Right kidney (tissue), 9 donors: ENCODE measurements at places on chromosomes 1 and 21.

DNA sequence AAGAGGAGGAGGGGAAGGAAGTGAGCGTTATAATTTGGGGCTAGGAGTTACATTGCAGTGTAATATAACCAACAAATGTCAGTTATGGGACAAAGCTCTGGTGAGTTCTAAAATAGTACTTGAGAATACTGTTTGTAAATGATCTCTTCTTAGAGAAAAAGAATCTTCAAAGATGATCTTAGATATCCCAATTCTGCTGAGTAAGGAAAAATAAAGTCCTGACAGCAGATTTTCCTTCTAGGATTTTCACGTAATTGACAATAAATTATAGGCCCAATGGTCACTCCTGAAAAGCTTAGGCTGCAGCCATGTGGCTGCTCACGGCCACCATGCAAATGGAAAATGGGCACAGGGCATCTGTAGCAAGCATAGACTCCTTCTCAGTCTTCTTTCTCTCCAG is 241.6 kb downstream of the SIPA1L2 start:
- DNase-seq: no peak

DNA sequence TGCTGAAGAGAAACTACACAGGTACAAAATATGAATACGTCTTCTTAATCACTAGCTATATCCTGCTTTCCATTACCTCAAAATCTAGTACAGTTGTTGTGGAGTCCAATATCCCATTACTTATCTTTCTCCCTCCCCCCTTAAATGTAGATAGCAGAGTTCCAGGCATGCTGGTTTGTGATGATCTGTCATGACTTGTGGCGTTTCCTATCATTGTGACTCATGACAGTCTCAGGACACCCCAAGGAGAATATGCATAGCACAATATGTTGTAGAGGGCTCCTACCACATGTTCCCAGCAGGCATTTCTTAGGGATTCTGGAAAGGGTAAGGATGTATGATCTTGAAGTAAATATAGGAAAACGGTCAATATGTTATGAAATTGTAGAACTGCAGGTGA is 206.9 kb downstream of the USH2A start:
- DNase-seq: no peak

- no peak for DNase-seq
These were observed 96.0 kb downstream of the PGBD5 start for GRCh38 chr1:230330157-230330556.

- no peak for DNase-seq
These were observed 64.0 kb downstream of the SIK1 start for GRCh38 chr21:43362915-43363314.

DNA sequence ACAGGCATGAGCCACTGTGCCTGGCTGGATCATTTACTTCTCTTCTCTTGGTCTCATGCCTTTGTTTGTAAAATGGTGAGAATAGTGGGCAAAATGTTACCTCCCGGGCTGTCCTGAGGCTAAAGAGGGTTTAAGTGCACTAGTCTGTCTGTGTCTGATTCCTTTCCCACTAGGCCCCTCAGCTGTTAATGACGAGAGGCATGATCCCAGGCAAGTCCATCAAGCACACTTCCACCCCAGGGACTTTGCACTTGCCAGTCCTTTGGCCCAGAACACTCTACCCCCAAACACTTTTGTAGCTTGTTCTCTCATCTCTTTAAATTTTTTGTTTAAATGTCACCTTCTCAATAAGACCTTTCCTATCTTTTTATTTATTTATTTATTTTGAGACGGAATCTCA is 13.8 kb upstream of the EPB41 start:
- no peak for DNase-seq

DNA sequence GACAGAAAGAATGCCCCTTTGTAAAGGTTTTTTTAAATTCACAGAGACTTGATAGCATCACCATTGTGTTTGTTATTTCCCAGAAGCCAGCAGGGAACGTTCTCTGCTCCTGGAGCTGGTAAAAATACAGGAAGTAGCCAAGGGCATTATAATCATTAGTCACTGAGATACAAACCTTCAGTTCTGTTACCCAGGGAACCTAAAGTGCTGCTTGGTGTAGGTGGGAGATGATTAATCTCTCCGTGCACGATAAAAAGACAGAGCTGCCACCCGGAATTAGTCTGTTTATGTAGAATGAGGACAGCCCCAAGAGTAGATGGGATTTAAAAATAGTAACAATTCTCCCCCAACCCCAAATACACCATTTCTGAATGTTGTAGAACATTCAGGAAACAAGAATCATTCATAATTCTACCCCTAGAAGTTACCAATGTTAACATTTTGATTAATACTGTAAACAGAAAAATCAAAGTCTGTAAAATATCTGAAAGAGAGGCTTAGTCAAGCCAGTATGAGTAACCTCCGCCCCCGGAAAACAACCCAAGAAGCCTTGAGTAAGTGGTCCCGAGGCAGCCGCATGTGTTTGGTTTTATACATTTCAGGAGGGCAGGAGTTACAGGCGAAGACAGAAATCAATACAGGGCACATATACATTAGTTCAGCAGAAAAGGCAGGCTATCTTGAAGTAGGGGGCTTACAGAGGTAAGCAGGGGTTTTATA is 45.3 kb upstream of the CTBS start:
- DNase-seq: no peak

DNA sequence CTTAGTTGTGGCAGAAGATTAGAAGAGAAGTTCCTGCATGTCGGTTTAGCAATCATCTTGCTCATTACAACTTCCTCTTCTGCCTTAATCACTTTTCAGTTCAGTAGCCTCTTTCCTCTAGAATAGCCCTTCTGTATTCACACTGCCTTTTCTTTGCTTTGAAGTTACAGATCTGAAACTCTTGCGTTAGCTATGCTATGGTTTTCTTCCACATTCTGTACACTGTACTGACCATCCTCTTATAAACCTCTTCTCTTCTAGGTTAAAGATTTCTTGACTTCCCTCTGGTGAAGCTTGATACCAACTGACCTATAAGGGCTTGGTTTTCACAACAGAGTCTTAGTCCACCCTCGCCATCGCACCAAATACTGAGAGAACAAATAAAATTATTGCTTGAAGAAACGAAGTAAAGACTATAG is 35.0 kb downstream of the C21orf91 start:
- no peak for DNase-seq

DNA sequence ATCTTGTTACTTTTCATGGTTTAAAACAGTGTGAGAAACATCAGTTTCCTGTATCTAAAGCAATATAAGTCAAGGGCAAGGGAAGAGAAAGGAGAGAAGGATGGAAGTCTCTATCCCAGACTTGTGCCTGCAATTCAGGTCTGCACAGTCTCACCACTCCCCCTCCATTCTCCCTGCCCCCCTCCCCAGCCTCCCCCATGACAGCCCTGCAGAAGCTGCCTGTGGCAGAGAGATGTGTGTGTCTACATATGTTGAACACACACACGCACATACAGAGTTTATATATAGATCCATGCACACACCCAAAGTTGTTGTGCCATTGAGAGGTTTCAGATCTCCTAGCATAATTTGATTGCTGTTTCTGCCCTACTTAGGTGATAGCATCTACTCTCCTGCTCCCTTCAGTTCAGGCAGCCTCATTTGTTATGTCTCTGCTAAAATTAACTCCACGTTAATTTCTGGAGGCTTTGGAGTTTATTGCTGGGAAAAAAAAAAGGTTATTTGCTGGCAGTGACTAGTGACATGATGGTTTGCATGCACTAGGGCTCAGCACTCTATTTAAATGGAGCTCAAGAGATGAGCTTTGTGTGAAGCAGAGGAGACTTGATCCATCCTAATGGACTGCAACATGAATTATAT is 124.9 kb upstream of the SMYD2 start:
- peak; percentile 7 for DNase-seq

- DNase-seq: no peak
These were observed 602 bp upstream of the MED18 start for GRCh38 chr1:28328228-28328648.

GRCh38 chr1:10379101-10379620 is 19.7 kb upstream of the PGD start:
- no peak for DNase-seq

DNA sequence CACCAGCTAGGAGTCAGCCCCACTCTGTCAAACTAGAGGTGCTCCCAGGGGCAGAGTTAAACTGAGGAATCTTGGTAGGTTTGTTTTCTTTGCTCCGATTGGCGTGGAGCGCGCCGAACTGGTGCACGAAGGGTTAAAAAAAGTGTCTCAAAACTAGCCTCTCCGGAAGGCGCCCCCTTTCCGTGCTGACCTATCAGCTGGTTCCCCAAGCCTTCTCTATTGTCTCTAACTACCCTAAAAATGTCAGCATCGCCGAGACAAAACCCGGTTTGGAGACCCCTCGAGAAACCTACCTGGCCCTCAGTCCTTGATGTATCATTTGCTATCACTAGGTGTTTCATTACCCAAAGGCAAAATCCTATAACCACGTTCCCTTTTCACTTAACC is 2.2 kb downstream of the TGFB2 start:
- DNase-seq: peak; percentile 62
